ENCODE measurements at places on chromosomes 6 and 20.

DNA sequence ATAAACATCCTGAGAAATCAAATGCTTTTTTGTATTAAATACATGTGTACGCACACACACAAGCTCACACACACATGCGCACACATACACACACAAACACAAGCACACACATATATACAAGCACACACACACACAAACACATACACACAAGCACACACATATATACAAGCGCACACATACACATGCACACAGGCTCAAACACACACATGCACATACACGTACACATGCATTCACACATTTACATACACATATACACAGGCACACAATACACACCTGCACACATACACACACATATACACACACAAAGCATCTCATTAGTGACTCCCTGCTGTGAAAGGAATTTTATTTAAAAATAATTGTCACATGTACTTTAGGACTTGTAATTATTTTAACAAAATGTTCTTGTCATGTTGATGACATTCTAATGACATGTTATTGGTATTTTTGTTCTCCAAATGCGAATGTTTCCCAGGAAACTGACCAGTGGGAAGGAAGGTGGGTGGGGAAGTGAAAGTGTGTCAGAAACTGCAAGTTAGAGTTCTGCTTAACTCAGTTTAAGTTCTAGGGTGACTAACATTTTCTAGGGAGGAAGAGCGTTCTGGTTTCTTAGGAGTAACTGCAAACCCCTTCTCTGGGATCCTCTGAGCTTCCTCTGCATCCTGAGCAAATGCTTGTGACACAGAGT, 113.9 kb upstream of the ZNF217 start:
- no peak for DNase-seq

DNA sequence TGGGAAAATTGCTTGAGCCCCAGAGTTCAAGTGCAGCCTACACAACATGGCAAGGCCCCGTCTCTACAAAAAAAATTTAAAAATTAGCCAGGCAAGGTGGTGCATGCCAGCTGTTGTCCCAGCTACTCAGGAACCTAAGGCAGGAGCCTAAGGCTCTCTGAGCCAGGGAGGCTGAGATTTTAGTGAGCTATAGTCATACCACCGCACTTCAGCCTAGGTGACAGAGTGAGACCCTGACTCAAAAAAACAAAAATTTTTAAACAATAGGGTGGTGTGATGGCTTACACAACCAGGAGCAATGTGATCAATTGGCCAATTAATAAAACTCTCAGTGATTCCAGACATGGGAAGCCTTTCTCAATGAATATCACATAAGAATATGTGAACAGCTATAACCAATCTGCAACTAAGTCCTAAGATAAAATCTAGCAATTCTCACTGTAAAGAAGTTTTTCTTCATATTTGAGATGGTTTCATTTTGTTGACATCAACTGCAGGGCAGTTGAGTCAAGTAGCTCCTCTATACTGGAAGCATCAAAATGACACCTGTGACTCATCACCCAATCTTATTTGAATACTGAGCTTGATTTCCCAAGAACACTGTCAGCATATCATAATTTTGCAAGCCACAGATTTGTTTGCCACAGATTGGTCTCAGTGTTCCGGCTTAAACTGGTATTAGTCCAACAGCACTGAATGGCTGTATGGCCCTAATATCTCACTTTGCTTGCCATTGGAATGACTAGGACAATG, 169.0 kb upstream of the GJE1 start:
- DNase-seq: no peak

DNA sequence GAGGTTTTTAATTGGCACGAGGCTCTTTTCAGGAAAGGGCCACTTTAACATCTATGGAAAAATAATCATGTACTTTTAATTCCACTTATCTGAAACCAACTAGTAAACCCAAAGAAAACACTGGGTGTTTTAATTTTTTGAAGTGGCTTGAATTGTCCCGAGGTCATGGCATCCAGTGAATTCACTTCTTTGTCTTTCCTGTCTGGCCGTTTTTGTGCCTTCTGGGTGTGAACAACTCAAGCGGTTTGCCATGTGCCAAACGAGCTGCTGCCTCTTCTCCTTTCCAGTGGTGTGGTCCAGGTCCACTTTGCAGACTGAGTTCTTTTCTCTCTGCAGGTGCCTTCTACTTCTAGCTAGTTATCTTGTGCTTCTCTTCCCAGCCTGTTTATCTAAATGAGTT, 117.5 kb downstream of the PLCB4 start:
- DNase-seq: no peak

DNA sequence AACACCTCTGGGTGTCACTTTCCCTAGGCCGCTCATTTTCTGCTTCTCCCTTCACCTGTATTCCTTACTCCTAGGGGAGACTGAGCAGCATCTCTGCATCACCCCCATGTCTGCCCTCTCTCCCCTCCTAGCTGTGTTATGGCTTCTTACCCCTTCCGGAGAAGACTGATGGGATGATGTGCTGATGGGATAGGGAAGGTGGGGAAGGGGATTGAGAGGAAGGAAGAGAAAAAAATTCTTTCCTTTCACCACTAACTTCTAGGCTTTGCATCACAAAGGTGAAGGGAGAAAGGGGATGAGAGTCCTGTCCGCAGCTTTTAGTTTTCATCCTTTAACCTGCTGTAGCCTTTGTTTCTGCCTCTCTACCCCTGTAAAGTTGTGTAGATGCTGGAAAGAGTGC, 26.7 kb downstream of the AKAP7 start:
- DNase-seq: no peak

DNA sequence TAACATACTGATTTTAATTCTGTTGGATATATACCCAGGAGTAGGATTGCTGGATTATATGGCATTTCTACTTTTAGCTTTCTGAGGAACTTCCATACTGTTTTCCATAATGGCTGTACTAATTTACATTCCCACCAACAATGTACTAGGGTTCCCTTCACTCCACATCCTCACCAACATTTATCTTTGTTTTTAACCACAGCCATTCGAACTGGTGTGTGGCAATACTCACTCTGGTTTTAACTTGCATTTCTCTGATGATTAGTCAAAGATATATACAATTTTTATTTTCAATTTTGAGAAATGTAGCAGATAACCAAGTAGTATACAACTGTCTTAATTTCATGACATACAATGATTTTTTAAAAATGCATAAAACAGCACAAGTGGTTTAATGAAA, 30.3 kb upstream of the ADGRG6 start:
- DNase-seq: no peak

GRCh38 chr6:109166673-109167072, 71.4 kb downstream of the CEP57L1 start:
- DNase-seq: no peak

GRCh38 chr20:61146023-61146422, 106.0 kb upstream of the CDH4 start:
- DNase-seq: no peak

- DNase-seq: no peak
These were observed 117.4 kb downstream of the ADAT2 start for GRCh38 chr6:143333081-143333480.

- DNase-seq: peak; percentile 72
These were observed 43.4 kb downstream of the QKI start for GRCh38 chr6:163457637-163458561.

DNA sequence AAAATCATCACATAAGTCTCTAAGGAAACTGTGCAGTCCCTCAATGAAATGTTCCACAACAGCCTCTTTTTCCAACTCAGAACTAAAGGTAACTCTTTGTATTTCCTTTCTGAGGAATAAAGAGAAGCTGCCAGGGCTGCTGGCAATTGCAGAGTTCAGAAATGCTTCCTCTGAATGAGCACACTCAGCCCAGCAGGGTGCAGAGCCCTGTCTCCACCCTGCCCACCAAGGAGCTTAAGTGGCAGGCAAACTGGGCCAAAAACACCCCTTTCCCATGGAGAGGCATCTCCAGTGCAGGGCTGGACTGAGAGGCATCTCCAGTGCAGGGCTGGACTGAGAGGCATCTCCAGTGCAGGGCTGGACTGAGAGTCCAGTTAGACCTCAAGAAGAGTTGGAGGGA, 255.4 kb downstream of the GMPR start:
- DNase-seq: no peak

GRCh38 chr6:88535306-88535705, 369.2 kb upstream of the CNR1 start:
- DNase-seq: no peak

- DNase-seq: no peak
These were observed 32.5 kb upstream of the UNC93A start for GRCh38 chr6:167258646-167259045.

DNA sequence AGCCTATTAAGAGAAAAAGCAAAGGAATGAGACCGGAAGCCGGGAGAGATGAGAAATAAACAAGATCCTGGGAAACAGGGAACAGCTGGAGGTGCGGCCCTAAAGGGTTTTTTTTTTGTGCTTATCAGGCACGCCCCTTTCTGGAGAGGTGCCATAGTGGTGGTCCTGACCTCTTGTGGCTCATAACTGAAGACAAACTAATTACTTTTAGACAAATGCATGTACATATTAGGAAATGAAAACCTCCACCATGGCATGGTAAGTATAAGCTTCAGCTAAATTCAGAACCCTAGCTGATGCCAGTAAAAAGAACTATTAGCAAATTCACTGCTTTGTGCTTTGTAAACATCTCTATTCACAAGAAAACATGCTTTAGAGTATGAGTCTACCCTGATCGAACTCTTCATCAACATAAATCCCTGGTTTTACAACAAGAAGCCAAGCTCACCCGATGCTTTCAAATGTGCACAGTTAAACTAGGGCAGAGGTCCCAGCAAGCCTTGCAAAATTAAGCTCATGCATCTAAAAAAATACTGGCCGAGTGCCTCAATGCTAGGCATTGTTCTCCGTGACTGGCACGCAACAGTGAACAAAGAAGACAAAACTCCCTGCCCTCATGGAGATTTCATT, 96.4 kb upstream of the MRPS10 start:
- DNase-seq: no peak

GRCh38 chr6:137832110-137832509, 34.9 kb upstream of the TNFAIP3 start:
- DNase-seq: peak; percentile 24

DNA sequence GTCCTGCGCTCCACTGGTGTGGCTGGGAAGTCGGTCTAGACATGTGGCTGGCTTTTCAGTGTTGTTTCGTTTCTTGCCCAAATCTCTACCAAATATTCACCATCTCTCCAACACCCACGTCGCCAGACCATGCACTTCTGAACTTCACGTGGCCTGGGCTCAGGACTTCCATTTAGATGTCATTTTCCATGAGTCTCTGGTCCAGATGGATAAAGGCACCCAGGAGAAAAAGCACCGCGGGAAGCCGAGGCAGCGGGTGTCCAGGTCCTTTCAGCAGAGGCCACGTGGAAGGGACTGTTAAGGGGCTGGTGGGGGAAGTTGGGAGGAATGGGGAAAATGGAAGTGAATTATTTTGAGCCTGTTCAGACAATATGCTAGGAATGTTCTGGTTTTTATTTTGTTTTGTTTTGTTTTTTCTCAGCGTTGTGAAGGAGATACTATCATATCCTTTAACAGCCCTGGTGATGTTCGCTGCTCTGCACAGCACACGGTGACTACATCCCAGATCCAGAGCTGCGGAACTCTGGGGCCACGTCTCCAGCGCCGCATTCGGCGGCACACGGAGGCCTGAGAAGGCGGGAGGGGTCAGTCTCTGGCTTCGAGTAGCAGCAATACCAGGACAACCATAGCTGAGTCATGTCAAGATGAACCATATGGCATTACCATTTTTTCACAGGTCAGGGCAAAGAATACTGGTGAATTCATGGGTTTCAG, 230.3 kb downstream of the THBS2 start:
- DNase-seq: no peak

GRCh38 chr20:46111028-46111835, 6.9 kb upstream of the CD40 start:
- no peak for DNase-seq

DNA sequence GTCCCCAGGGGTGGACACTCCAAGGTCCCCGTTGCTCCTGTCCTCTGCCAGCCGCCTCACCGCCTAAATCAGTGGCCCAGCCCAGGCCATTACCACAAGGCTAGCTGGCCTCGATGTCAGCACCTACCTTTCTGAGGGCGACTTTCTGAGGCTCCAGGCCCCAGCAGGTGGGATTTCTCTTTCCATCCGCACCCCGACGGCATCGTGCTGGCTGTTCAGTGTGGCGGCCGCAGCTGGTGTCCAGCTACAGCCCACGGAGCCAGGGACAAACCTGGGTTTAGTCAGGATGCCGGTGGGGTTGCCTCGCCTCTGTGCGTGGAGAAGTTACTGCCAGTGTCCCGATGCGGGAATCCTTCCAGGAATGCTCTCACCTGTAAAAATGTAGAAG, 60.8 kb downstream of the ERMARD start:
- no peak for DNase-seq

DNA sequence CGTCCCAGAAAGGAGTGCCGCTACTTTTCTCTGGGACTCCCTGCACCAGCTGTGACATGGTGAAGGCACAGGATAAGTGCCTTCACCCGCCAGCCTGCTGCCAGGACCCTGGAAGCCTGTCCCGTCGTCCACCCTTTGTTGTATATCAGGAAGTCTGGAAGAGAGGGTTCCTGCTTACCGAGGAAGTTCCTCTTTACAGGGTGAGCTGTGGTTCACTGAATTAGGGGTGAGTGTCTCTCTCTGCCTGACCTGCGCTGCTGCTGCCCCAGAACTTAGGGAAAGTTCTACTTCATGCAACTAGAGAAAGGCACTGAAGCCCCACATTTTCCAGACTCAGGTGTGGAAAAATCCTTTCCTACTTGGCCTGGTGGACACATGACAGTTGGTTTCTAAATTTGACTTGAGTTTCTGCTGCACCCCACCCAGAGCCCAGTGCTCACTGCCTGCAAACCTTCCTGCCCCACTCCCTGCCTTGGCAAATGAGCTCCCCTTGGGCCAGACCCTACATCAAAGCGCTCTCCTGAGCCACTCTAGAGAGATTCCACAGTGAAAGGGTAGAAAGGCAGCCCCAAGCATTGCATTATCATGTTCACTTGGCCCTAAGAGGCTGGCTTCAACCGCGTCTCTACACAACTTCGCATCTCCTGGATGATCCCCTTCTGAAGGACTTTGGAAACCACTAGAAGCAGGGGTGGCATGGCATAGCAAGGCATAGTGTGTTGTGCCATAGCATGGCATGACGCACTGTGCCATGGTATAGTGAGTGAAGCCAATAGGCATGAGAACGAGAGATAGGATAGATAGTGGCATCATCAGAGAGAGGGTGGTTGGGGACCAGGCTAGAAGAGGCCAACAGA, 215.8 kb upstream of the CDYL start:
- no peak for DNase-seq

DNA sequence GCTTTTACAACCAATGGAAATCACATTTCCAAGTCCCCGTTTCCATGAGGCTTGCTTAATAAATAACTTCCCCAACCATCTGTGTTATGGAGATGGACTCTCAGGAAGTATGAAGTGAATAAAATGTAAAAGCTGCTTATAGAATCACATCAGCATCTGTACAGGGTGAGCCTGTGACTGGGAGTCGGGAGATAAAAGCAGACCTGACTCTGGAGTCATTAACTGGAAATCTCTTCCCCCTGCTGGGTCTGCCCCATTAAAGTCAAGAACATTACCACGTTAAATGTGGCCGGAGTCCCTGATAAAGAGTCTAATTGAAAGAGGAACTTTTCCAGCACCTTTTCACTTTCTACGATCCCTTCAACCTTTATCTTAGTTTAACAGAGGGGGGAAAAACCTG, 368.5 kb downstream of the DOK5 start:
- DNase-seq: no peak
